ENCODE measurements at places on chromosomes 5 and 9.

GRCh38 chr9:93592643-93593021, 16.2 kb downstream of the PHF2 start:
- peak; percentile 26 for DNase-seq

DNA sequence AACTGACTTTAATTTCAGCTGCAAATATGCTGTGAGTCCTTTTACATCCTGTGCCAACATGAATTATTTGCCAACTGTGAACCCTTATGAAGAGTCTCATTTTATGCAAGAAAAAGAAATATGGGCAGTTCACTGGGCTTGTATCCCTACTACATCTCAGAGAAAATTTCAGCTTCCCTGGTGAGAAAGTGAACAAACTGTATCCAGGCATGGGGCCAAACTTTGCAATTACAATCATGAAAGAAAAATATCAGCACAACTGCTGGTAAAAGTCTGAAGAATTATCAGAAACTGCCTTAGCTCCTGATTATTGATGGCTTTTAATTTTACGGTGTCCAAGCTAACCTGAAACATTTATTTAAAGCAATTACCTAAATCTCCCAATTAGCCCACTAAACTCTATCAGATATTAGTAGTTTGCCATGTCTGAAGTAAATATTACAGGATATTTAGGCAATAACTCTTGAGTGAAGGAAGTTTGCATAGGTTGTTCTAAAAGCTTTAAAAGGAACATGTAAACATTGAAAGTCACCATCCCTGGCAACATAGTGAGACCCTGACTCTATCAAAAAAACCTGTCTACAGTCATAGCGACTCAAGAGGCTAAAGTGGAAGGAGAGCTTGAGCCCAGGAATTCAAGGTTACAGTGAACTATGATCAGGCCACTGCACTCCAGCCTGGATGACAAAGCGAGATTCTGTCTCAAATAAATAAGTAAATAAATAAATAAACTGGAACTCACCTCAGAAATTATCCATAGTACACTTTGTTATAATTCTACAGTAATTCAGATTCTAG, 83.9 kb upstream of the HCN1 start:
- DNase-seq, result no peak

DNA sequence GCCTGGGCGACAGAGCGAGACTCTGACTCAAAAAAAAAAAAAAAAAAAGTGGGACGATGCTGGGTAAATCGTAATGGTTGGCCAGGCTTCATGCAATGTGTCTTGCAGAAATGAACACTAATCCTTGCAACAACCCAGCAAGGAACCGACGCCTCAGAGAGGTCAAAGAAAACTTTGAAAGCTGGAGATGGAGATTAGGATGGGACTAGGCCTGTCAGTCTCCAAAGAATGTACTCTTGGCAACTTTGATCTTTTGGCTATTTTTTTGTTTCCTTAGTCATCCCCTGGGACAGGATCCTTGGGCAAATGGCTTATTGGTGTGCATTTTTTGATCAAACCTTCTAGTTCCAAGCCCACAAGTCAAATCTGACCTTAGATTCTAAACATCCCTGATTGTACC, 10.6 kb upstream of the PWWP2A start:
- no peak for DNase-seq

- DNase-seq, result no peak
Observed at GRCh38 chr5:116404792-116405191, 169.8 kb downstream of the SEMA6A start.

- no peak for DNase-seq
Observed at GRCh38 chr5:123180178-123180577, 91.1 kb downstream of the PRDM6 start.
